H4 (cell line): ENCODE measurements at places on chromosomes 12 and 14. TPM values are rescaled to one million over a fixed set of nuclear protein-coding genes. Genes with fewer than 3 reads are reported as not detected.
A peak's percentile ranks its signal among the peaks of the same experiment; 100 is the strongest.

Gene ANKLE2
- 21.9 and 26.8 TPM in 2 replicates for total RNA-seq

Gene CCDC38
- 0.17 TPM in 1 of 2 replicates, not detected in the other for total RNA-seq

DNA sequence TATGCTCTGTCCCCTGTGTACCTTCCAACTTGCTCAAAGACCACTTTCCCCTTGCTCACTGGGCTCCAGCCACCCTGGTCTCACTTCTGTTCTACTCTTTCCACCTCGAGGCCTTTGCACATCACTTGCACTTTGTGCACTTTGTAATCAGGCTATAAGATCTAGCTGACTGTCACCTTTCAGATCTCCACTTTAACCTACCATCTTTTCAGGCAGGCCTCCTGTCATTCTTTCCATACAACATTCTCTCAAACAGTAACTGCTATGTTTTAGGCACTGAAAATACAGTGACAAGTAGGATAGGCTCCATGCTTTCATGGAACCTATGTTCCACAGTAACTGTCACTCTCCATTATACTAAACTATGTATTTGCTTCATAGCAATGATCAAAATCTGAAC is 14.0 kb downstream of the CPM start:
- no peak for DNase-seq

Gene TMEM52B
- 0.10 and 1.5 TPM in 2 replicates for total RNA-seq

DNA sequence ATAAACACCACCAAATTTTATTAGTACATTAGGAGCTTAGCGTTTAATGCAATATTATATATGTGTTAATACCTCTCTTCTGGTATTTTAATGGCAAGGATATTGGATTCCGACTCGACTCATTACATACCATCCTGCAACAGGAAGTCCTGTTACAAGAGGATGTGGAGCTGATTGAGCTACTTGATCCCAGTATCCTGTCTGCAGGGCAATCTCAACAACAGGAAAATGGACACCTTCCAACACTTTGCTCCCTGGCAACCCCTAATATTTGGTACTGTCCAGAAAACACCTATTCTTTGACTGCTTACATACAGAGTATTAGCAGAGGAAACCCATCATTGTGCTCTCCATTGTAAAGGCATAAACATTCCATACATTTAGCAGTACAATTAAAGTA is 45.2 kb downstream of the VEZT start:
- no peak for DNase-seq

DNA sequence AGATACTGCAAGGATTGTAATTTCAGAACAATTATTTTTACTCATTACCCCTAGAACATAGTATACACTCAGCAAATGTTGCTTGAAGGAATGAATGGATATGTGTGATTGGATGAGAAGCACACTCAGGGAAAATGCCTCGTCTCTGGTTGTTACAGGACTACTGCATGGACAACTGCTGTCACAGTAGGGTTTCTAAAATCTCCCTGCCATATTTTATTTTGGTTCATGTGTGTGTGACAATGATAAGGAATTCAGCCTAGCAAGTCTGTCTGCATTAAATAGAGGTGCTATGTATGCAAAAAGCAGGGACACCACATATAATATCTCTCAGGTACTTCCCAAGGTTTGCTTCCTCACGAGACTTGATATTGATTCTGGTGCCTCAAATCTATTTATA is 1.4 kb downstream of the PTPRR start:
- no peak for DNase-seq

Gene HOXC12
- total RNA-seq = not detected in 2 replicates

GRCh38 chr12:109797905-109798669 is 35.1 kb downstream of the TRPV4 start:
- no peak for DNase-seq

- DNase-seq = no peak
Measured at GRCh38 chr14:46887144-46887543, 235.6 kb upstream of the RPL10L start.

Gene STON2
- 6.3 and 6.9 TPM in 2 replicates for total RNA-seq

Gene AJUBA
- 24.7 and 25.9 TPM in 2 replicates for total RNA-seq

Gene CLEC4E
- not detected in 2 replicates for total RNA-seq

GRCh38 chr12:51012570-51013236 is 13.5 kb downstream of the SLC11A2 start:
- DNase-seq = no peak

- DNase-seq = no peak
Measured at GRCh38 chr14:93654599-93654998, 133.7 kb downstream of the PRIMA1 start.

Gene CISTR
- not detected in 2 replicates for total RNA-seq

- DNase-seq = no peak
Measured at GRCh38 chr12:80162177-80162576, 62.8 kb downstream of the OTOGL start.

GRCh38 chr14:88868558-88869159 is 44.2 kb downstream of the TTC8 start:
- DNase-seq = peak; percentile 7

GRCh38 chr14:93073910-93074769 is 41.6 kb downstream of the ITPK1 start:
- peak; percentile 37 for DNase-seq

DNA sequence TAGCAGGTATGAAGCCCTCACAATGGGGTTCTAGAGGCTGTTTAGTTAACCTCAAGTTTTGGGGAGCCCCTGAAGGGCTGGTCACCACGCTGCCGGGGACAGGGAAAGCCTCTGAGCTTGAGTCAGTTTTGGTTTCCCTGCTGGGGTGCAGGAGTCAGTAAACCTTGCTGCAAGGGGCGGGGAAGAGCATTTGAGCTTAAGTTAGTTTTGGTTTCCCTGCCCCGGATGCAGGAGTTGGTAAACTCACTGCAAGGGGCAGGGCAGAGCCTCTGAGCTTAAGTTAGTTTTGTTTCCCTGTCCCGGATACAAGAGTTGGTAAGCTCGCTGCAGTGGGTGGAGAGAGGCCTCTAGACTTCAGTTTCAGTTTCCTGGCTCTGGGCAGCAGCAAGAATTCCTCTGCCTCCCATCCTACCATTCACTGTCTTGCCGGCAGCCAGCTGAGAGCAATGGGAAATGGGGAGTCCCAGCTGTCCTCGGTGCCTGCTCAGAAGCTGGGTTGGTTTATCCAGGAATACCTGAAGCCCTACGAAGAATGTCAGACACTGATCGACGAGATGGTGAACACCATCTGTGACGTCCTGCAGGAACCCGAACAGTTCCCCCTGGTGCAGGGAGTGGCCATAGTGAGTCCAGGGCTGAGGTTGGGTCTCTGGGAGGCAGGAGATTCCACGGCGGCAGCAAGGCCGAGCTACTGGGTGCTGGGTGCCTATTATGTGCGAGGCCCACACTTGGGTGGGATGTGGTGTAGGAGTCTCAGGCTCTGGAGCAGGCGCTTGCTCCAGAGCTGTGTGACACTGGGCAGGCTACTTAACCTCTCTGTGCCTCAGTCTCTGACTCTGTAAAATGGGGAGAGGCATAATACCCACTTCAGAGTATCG is at the start of gene OAS2:
Gene OAS2, plus strand, starts transcription at position 357 of the 878 bp plus-strand sequence. Its CDS starts 90 bp downstream, at position 447.
- peak; percentile 87 for DNase-seq

- peak; percentile 95 for DNase-seq
Measured at GRCh38 chr12:112122823-112123690, 2.3 kb upstream of the TRAFD1 start.

DNA sequence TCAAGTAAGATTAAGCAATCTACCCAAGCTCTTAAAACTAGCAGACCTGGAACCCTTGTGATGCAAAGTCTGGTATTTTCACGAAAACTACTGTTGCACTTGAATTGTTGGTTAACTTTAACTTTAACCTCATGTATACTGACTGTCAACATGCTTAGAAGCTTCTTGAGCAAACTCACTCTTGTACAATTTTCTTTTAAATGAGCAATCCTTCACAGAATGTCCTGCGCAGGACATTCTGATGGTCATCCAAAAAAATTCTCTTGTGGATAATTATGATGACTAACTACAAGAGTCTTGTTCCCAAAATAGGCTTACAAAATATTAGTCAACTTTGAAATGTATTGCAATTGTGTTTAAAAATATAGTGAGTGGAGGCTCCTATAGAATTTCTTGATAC is 54.0 kb upstream of the PDE3A start:
- DNase-seq = no peak

GRCh38 chr12:6340032-6340638 is 1.7 kb downstream of the TNFRSF1A start:
- no peak for DNase-seq
